ENCODE measurements at places on chromosomes 5 and 9.

DNA sequence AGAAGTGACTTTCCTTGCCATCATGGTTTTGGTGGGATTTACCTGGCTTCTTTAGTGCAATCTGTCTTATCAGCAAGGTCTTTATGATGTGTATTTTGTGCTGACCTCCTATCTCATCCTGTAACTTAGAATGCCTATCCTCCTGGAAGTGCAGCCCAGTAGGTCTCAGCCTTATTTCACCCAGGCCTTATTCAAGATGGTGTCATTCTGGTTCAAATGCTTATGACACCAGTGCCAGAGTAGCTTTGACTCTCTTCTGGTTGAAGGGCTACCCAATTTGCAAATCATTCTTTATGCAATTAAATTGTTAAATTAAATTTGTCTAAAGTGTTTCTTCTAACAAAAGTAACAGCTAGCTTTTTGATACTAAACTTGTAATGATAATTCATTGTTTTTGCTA is 58.8 kb upstream of the PRDM9 start:
- DNase-seq = no peak

- DNase-seq = peak; percentile 53
These were observed 98.8 kb upstream of the BASP1 start for GRCh38 chr5:17118631-17119030.

DNA sequence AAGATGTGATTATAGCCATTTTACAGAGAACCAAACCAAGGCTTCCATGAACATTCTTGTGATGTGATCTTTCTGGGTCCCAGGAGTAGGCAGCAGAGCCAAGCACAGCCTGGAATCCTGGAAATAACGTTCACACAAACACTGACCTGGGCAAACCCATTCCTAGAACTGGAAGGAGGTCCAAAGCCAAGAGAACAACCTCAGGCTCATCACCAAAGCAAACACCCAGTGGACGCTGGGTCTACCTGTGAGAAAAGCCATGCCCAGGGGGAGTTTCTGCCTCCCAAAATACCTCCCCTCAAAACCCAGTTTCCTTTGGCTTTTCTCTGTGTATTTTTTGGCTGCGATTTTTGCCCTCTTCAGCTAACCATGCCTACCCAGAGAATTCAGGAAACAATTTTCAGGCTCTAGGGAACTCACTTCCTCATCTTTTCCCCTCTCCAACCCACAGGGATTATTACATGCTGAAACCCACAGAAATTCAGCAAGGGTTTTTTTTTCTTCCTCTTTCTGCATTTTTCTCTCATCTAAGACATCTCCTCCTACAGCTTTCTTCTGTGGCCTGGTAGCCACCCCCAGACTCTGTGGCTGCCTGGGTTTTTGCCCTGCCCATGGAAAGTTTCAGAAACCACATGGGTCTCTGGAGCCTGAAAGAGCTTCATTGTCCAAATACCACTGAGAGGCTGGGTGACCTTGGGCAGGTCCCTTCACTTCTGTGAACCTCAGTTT is 75.0 kb downstream of the TNC start:
- no peak for DNase-seq

GRCh38 chr5:78429332-78429980 is 69.0 kb downstream of the SCAMP1 start:
- DNase-seq = no peak

DNA sequence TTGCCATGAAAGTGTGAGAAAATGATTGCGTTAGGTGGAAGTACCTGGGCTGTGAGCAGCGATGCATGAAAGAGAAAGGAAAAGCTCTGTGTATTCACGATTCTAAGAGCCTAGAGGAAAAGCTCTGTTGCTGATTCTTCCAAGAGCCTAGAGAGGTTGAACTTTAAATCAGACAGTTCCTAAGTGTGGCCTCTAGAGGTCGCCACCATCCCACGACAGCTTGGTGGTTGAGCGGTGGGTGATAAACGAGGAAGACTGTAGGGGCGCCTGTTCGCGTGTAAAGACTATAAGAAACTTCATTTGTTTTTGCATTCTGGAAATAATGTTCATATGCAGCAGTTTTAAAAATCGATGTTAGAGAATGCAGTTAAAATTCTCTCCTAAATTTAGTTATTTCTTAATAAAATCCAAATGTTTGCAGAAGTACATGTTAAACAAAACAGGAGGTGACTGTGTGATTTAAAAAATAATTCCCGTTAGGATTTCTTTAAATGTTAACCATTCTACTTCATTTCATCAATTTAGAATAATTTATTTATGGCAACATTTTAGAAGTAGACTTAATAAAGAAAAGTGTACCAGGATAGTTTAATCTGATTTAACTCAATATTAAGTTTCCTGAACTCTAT is 107.7 kb downstream of the TENT4A start:
- peak; percentile 47 for DNase-seq

GRCh38 chr5:83377131-83377865 is 94.2 kb upstream of the VCAN start:
- DNase-seq = no peak

- DNase-seq = peak; percentile 20
These were observed 318.6 kb upstream of the CD180 start for GRCh38 chr5:67515020-67515689.

DNA sequence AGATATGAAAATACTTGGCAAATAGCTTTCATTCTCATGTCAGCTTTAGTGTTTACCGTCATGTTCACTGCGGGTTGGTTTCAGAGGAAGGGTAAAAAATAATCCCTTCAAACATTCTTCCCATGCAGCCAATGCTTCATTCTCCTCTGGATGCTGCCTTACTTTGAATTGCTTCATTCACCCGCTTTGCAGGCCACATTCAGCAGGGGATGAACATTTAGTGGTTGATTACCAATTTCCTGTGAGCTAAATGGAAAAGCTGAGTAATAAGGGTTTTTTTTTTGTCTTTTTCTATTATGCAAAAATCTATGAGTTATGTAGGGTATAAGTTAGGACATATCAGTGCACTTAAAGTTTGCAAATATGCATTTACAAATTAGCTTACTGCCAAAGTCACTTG is 96.3 kb upstream of the MEF2C start:
- no peak for DNase-seq

DNA sequence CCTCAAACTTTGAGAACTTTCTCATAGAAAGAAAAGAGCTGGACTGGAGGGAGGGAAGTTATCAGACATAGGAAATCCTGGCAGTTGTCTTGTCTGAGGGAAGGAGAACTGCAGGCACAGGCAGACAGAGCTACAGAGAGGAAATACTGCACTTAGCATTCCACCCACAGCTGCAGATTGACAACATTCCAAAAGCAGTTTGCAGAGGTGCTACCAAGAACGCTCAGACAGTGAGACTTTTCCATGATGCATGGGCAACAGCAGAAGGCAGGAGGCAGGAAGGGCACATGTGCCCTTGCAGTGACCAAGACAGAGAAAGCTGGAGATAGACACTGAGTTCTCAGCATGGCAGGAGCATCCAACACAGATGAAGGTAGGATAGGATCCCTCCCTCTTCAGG is 327.5 kb upstream of the ZNF462 start:
- DNase-seq = no peak

GRCh38 chr9:121399883-121400607 is 30.0 kb upstream of the STOM start:
- DNase-seq = no peak

DNA sequence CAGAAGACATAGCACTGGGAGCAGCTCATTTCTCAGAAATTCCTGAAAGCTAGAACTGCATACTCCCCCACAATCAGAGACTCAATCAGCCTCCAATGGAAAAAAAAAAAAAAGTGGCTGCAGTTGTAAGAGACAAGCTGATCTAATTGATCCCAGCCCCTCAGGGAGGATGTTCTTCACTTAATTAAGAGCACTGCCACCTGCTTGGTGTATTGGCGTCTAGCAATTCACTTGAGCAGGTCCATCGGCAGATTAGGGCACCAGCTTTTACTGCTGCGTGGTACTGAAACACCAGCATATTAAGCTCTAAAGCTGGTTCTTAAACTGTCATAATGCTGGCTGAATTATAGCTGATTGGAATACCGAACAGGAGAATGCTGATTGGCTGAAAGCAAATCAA is 1890.1 kb upstream of the WWC1 start:
- no peak for DNase-seq

DNA sequence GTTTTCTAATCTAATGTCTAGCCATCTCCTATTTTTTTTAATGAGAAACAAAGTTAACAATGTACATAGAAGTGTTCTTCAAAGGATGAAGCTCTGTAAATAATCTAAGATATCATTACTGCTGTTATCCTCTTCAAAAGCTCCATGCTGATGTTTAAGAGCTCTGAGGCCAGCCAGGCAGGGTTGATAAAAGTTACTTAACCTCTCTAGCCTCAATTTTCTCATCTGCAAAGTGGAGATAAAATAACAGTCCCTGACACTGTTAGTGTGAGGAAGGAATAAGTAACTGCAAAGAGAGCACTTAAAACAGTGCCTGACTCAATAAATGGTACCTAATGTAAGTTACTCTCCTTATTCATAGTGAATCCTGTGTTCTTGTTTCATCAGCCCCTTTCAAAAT is 60.1 kb downstream of the LHFPL2 start:
- DNase-seq = no peak

DNA sequence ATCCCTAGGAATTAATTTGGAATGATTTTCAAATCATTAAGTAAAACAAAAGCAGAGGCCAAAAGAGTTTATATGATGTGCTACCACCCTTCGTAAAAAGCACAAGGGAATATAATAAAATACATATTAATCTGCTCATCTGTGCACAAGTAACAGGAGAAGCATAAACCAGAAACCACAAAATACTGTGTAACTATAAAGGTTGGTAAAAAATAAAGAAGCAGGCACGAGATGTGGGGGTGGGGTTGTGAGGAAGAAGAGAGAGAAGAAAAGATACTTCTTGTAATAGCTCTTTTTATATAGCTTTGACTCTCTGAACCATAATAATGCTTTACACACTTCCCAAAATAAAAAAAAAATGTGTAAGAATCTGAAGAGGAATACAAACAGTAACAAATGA is 214.9 kb upstream of the EFNA5 start:
- DNase-seq = no peak

GRCh38 chr9:87812375-87813118 is 70.1 kb upstream of the SPATA31E1 start:
- no peak for DNase-seq

DNA sequence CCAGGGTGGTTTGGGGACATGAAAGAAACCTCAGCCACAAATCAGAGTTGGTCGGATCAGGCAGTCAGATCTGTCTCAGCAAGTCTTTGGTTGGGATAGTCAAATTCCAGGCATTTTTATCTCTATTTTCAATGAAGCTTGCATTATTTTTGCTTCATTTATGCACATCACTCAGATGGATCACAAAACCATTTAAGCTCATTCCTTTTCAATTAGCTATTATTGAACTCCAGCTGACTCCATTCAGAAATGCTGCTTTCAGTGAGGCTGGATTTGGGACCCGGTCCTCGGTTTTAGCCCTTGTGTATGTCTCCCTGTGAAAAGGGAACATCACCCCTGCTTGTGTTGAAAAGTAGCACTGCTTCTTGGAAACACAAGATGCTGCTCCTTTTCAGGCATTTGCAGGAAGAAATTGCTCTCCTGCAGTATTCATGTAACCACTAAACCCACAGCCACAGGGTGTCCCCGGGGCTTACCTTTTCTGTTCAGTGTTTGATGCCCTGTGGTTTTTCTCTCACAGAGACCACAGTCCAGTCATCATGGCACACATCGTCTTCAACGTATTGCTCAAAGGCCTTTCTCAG is 232.9 kb downstream of the NFIB start:
- DNase-seq = no peak

DNA sequence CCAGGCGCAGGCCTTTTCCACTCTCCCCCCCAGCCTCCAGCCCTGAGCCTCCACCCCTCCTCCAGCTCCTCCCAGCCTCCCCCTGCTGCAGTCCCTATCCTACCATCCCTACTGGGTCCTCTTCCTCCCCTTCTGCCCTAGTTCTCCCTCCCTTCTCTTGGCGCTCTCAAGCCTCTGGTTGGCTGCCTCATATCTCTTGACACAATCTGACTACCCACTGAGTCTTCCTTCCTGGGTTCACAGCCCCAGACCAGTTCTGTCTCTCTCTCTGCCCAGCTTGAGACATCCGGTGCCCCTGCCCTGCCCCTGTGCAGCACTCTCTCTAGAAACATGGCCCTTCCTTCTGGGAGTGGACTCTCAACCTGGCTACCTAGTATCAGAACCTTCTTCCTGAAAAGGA is 76.2 kb downstream of the TSPAN17 start:
- no peak for DNase-seq

GRCh38 chr5:103362211-103362610 is 103.6 kb downstream of the MACIR start:
- no peak for DNase-seq

DNA sequence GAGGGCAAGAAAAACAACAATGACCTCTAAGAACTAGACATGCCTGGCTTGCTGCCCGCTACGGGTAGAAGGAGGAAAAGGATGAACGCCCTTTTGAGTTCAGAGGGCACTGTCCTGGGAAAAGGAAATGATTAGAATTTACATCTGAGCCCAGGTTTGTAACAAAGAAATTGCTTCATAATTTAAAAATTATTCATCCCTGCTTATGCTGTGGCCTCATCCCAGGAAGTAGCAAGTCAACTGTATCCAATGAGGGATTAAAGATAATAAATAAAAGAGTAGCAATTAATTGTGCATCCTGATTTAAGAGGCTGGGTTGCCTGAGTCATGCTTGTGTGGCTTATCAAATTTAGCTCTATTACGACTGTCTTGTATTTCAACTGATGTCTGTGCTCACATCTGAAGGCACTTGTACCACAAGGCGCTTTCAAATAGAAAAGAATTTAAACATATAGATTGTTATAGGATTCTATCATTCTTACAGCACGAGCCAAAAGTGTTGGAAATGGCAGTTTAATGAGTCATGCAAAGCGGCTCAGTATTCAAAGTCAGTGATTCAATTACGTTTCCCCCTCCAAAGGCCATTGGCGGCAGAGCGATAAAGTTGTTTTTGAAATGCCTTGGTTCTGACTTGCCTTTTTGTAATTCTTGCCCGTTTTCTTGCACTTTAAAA is 40.0 kb upstream of the DMRT1 start:
- no peak for DNase-seq

DNA sequence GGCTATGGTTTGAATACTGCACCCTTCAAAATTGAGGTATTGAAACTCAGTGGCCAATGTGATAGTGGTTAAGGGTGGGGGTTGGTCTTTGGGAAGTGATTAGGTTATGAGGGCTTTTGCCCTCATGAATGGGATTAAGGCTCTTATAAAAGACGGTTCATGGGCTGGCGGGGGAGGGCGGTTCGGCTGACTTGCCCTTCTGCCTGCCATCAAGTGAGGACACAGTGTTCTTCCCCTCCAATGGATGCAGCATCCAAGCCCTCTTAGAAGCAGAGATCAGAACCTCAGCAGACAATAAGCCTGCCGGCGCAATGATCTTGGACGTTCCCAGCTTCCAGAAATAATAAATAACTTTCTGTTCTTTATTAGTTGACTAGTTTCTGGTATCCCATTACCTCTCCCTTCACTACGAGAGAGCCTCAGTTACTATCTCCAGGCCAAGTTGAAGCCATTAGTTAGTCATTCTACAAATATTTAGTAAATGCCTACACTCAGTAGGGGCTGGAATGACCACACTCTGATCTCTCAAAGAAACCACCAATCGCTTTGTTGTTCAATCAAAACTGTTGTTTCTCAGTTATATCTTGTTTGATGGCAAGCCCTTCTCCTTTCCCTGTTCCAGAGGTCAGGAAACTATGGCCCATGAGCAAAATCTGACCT is 219.3 kb downstream of the TSSK1B start:
- no peak for DNase-seq

Data from CMK (cell line).